ENCODE measurements at places on chromosomes 6 and 20.
A peak's percentile ranks its signal among the peaks of the same experiment; 100 is the strongest.

DNA sequence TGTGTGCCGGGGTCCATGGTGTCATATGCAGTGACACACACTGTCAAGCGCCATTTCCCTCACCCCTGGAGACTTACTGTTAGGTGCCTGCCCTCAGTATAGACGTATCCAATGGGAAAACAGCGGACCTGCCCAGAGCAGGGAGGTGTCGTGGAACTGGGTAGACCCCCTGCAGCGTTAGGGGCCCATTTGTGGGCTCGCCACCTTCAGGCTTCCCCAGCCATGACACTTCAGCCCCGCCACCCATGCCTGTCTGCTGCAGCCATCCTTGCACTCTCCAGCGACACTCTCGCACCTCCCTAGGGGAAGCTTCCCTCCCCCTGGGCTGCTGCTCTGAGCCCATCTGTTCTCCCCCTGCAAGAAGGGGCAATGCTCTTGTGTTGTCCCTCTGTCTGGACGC is 43.2 kb downstream of the STK35 start:
- DNase-seq, result no peak

- DNase-seq, result peak; percentile 46
These were observed 54.8 kb upstream of the AKIRIN2 start for GRCh38 chr6:87756858-87757257.

GRCh38 chr20:19137641-19138040 is 74.8 kb upstream of the SLC24A3 start:
- no peak for DNase-seq

DNA sequence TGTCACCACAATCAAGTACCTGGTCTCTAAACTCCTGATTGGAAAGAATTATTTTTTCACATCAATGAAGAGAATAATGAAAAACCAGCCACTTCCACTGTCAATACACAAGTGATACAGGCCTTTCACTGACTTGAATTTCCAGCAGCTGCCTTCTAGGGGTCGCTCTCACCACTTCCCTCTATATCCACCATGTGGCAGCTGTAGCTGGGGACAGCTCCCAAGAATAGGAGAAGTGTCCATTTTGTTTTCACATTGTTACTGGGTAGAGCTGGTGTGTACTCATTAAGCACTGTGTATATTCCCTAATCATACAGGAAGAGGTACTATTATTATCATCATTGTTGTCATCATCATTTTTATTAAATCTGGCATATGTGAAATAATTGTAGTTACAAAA is 438.4 kb upstream of the SPTLC3 start:
- peak; percentile 21 for DNase-seq

- no peak for DNase-seq
These were observed 284.9 kb upstream of the NRSN1 start for GRCh38 chr6:23841116-23841515.

DNA sequence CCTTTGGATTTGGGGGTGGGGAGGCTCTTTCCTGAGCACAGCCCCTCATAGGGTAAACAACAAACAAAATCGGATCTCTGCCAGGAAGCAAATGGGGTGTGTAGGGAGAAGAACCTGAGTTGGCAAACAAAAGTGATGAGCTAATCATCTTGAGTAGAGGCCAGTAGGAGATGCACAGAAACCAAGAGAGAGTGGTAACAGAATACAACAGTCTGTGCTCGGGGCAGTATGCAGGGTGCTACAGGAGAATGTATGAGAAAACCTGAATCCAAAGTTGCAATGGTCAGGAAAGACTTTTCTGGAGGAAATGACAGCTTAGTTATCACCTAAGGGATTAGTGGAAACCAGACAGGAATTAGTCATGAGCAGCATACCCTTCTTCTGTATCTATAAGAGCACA is 177.8 kb downstream of the CDKAL1 start:
- no peak for DNase-seq

- no peak for DNase-seq
These were observed 29.7 kb upstream of the ANGPT4 start for GRCh38 chr20:945841-946240.

- no peak for DNase-seq
These were observed 284.5 kb upstream of the GJE1 start for GRCh38 chr6:141848029-141848890.

Measured in trophoblast cell (in vitro differentiated cells and primary cell).